ENCODE measurements at places on chromosomes 11 and 22.

DNA sequence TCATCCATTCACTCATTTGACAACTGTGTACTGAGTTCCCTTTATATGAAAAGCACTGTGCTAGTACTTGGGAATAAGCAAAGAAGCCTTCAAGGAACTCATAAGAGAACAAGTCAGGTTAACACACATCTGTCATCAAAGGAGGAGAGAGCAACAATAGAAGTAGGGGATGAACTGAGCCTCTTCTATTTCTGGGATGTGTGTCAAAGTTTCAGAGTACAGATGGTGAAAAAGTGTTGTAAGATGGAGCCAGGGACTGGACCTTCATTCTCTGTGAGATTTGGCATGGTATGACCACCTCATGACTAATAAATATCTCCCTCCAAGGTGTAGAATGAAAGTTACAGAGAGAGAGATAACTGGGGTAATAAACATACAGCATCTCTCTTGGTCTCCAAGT is 349.8 kb upstream of the PLET1 start:
- DNase-seq: no peak

DNA sequence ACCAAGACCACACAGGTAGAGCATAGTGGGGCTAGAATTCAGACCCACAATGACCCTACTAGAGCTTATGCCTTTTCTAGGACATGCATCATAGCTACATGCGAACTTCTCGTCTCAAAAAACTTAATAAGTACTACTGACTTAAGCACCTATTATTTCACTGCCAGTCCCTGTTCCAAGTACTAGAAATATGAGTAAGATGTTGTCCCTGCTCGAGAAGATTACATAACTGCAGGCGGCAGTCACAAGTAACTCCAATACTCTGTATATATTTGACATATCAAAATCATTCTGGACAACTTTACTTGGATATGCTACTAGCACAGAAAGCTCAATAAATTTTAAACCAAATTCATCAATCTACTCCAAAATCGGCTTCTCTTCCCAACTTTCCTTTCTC is 235.0 kb downstream of the TTC28 start:
- DNase-seq: no peak

DNA sequence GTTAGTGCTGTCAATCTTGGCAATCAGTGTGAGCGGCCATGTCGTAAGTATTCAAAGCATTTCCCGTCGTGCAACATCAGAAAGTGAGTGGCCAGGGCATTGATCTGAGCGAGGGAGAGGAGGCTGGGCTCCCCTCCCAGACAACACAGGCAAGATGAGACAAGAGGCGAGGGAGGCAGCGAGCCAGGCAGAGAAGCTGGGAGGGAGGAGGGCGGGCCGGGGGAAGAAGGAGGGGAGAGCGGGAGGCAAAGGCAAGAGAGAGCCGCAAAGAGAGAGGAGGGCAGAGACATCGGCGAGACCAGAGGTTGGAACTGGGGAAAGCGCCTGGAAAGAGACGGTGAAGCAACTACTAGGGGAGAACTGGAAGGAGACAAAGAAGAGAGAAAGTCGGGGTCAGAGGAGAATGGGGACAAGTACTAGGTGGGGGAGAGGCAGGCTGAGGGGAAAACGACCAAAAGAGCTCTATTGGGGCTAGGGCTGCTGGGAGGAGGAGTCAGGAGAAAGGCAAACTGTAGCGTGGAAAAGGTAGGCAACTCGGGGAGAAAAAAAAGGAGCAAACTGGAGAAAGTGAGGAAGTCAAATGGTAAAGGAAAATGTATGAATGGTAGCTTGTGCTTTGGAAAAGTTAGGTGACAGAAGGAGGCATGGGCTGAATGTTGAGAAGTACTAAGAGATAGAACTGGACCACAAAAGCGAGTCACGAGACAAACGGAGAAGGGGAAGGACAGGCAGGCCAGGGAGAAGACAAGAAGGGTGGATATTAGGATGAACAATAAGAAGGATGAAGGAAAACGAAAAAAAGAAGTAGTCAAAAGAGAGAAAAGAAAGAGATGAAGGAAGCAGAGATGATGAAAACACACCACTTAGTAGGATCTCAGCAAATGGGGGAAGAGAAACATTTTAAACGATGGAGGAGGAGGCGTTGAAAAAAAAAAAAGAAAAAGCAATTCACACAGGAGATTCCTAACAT is 130.5 kb upstream of the C11orf58 start:
- DNase-seq: no peak

- no peak for DNase-seq
Measured at GRCh38 chr11:47496808-47497207, 47.9 kb upstream of the RAPSN start.

DNA sequence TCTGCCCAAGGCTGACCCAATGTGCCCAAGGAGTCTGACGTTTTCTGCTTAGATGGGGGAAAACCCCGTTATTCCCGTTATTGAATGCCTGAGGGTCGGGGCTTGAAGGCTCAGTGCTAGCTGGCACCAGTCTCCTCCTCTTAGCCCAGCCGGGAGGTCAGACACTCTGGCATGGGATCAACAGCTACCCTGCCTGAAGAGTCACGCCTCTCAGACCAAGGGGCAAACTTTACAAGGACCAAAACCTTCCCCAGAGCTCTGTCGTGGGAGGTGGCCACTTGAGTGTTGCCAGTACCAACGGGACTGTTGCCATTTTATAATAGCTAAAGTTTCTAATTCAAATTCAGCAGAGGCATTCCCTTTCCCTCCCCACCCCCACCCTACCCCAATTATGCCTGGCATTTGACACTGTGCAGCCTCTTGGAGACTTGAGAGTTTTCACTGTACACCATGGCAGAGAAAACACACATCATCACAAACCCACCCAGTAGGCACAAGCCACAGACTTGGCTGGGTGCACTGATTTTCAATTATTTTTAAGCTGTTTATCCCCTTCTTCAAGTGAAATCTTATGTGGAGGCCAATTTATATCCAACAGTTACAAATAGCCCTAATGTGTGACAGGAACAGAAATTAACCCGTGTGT is 137.5 kb upstream of the SYT13 start:
- DNase-seq: no peak

GRCh38 chr11:120569861-120570260 is 58.3 kb downstream of the GRIK4 start:
- no peak for DNase-seq

GRCh38 chr22:42905217-42905616 is 48.1 kb upstream of the ARFGAP3 start:
- DNase-seq: no peak

GRCh38 chr22:25930788-25931310 is 188.9 kb downstream of the MYO18B start:
- DNase-seq: no peak

DNA sequence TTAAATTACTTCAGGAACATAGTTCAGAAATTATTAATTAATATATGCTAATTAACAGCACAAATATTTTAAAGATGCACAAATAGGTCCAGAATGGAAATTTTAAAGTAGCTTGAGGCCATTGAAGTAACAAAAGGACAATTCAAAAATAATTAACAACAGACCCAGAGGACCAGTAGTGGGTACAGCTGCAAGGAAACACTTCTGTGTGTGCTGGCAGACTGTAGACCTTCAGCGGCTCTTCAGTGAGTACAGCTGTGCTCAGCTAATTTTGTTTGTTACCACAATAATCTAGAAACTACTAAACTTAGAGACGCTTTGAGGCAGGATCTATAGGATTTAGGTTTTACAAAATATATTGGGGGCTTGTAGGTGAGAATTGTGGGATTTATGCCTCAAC is 103.8 kb downstream of the GRIA4 start:
- no peak for DNase-seq

DNA sequence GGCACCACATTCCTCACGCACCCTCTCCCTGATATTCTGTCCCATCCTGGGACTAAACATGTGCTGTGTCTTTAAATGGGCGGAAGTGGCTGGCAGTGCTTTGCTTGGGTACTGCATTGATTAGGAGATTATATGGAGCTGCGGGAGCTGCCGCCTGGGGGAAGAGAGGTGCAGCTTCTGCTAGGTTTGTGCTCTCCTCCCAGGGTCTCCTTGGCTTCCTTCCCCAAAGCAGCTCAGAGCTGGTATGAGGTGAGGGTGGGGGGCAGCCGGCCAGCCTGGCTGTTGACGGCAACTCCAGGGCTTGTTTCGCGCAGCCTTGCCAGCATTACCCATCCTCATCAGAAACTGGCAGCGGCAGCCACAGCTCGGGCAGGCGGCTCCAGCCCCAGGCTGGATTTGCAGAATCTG is 95.4 kb downstream of the GRAMD1B start:
- DNase-seq: no peak

DNA sequence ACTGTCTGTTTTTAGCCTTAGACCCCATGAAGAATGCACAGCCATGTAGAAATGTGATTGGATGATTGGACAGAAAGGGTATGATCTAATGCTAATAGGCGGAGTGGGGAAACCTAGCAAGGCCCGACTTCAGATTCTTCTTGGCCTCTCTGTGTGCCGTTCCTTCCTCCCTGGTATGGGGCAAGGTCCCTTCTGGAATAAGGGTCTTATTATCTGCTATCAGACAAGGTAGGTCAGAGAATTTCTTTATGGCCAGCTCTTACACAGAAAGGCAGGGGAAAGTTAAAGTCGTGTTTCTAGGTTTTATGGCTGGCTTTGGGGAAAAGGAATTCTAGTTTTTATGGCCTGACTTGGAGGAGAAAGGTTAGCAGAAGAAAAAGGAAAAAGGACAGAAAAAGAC is 30.6 kb downstream of the DBX1 start:
- DNase-seq: no peak

GRCh38 chr11:71117311-71117710 is 135.1 kb downstream of the SHANK2 start:
- peak; percentile 14 for DNase-seq

GRCh38 chr22:36156515-36157419 is 3.8 kb downstream of the APOL3 start:
- DNase-seq: peak; percentile 57

DNA sequence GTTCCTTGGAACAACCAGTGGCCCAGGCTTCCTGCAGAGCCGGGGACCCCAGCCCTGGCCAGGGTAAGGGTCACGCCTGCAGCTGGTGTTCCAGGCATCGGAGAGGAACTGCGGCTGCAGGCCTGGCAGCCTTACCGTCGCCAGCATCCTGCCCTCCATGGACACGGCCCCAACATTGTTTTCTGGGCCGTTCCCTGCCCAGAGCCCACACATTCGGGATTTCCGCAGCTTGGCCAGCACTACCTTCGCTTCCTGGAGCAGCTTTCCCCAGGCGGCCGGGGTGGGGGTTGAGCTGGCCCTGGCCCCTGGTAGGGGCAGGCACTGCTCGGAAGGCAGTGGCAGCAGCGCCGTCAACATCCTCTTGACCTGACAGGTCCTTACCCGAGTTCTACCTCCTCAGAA is 17.7 kb downstream of the TXN2 start:
- no peak for DNase-seq

GRCh38 chr11:3831378-3832239 is 9.2 kb downstream of the RHOG start:
- no peak for DNase-seq

GRCh38 chr11:12057299-12057980 is 49.0 kb upstream of the DKK3 start:
- DNase-seq: no peak

GRCh38 chr11:10933455-10934292 is 75.8 kb upstream of the ZBED5 start:
- peak; percentile 90 for DNase-seq

- DNase-seq: no peak
Measured at GRCh38 chr11:44580701-44581100, 15.2 kb downstream of the CD82 start.

Measured in A172 (cell line).